ENCODE measurements at places on chromosomes 5 and 9.

GRCh38 chr9:78319197-78320029 is 22.5 kb downstream of the PSAT1 start:
- DNase-seq, result no peak

- DNase-seq, result no peak
Measured at GRCh38 chr5:24823625-24824024, 178.8 kb upstream of the CDH10 start.

DNA sequence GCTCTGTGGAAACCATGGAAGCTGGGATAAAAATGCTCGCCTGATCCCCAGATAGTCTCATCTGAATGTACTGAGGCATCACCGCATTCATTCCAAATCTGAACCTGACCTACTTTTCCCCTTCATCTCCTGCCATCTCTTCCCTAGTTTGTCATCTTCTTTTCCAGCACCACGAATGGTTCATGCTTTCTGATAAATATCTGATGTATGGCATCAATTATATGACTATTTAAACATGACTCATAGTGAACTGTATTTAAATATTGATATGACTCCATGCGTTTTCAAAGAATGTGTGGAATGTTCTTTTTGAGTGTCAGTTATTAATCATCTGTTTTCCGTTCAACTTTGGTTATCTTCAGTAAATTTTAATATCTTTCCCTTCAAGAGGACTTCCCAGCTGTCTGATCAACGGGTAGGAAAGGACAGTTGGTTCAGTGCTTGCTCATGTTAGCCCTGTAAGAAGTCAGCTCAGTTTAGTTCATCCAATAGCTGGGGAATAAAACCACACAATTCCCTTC is 21.1 kb downstream of the BASP1 start:
- no peak for DNase-seq

DNA sequence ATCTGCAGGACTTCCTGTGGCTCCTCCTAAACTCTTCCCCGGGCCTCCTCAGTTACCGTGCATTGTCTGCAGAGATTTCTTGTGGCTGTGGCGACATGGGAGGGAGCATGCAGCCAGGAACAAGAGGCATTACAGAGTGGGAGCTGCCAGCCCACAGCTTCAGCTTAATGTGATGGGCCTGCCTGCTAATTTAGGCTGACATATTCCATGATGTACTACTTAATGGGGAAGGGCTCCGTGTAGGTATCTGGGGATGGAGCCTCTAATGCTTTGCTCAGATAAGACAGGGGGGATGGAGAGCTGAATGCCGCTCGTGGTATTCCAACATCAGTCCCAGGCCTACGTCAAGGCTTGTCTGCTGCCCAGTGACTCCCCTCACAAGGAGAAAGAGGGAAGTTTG is 137.6 kb upstream of the GPR151 start:
- DNase-seq, result no peak

GRCh38 chr9:27408001-27408400 is 111.1 kb upstream of the EQTN start:
- DNase-seq, result no peak

GRCh38 chr9:12705738-12706391 is 12.7 kb downstream of the TYRP1 start:
- DNase-seq, result no peak

- DNase-seq, result peak; percentile 45
Measured at GRCh38 chr5:32261198-32261597, 51.5 kb downstream of the MTMR12 start.

- DNase-seq, result no peak
Measured at GRCh38 chr5:4207486-4207885, 611.9 kb downstream of the IRX1 start.

GRCh38 chr9:36609306-36609705 is 36.6 kb downstream of the MELK start:
- no peak for DNase-seq

GRCh38 chr9:27569406-27569805 is 3.9 kb downstream of the C9orf72 start:
- no peak for DNase-seq

DNA sequence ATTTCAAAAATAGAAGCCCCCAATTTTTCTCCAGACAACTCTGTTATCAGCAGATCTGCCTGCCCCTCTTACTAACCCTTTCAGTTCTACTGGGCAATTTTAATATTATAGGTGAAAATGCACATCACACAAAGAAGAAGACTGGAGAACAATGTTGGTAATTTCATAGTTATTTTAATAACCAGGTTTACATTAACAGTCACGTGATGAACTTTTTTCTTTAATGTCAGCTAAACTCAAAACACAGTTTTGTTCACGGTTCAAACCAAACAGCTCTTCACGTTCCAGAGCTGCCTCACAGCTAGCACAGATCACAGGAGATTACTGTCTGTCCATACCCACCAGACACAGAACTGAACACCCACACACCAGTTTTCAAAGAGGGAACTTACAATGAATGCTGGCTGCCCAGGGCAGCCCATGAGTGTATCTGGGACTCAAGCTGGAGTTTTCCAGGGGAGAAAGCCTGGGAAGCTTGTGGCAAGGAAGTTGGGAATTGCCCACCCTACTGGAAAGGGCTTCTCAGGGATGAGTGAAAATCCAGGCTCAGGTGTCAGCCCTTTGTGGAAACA is 119.1 kb downstream of the DPYSL3 start:
- DNase-seq, result no peak

GRCh38 chr5:60024104-60024503 is 130.6 kb upstream of the PDE4D start:
- DNase-seq, result no peak

DNA sequence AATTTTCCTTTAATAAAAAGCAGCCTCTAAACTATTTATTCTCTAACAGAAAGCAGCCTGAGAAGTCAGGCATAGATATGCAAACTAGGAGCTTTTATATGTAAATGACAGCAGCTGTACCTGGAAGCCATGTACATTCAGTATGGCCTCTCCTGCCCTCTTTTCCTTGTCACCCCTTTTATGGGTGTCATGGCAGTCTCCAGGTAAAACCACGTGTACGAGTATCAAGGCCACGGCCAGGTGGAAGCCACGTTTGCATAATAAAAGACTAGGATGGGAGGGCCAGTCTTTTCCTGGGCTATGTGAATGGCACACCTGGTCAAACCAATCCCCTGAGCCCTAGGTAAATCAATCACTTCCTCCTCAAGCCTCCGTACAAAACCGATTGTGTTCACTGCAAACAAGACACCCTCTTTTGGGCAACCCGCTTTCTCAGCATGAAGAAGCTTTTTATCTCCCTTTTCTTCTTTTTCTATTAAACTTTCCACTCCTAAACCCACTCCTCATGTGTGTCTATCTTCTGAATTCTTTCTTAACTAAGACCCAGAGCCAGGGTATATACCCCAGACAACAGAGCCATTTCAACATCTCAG is 419.5 kb upstream of the CTNND2 start:
- no peak for DNase-seq

DNA sequence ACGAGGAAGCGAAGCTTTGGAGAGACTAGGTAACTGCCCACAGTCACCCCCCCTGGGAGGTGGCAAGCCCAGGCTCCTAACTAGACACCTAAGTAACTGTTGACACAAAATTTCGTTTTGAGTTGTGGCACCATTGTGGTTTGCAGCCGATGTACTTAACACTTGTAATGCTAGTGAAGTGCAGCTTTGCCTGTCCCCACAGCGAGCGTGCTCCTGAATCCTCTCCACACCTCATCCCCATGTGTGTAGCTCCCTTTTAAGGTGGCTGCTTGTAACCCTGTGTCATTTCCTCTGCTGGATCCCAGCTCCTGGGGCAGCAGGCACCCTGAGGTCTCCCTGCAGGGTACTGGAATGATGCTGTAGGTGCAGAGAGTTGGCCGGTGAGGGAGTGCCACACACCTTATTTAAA is 114.9 kb downstream of the TRIO start:
- peak; percentile 55 for DNase-seq

GRCh38 chr5:140240987-140241706 is 61.8 kb downstream of the PFDN1 start:
- no peak for DNase-seq

GRCh38 chr9:26292943-26293342 is 599.7 kb downstream of the CAAP1 start:
- no peak for DNase-seq

DNA sequence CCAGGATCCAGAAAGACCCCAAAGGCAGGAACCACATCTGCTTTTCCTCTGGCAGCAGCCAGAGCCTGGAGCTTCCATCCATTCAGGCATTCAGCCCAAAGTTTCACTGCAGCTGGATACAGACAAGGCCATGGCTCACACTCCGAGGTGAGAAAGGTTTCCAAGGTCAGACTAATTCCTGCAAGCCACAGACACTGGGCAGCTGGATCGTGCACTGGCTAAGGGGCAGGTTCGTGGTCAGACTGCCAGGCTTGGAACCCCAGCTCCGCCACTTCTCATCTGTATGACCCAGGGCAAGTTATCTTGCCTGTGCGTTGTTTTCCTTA is 36.9 kb downstream of the SPOCK1 start:
- DNase-seq, result no peak

- DNase-seq, result no peak
Measured at GRCh38 chr9:111038331-111039230, at the start of gene LPAR1. Gene LPAR1, minus strand, starts transcription at chr9:111038470. Its CDS starts 66,353 bp downstream, at chr9:110972117.

Measured in GM10248 (cell line).